ENCODE measurements at places on chromosomes 1 and 21.

DNA sequence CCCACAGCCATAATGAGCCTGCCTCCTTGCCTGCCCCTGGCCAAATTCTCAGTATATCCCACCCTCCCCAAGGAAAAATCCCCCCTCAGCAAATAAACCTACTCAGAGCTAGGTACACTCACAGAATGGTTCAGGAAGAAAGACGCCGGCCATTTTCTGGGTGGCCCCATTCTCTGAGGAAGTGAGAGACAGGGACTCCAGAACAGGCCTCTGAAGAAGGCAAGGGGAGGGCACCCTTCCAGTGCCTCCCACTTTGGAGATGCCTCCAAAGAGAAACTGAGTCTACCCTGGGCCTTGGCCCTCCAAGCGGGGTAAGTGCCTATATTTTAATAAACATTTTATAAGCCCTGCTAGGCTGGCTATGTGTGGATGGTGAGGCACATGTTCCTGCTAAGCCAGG, 2.3 kb downstream of the PACC1 start:
- no peak for DNase-seq

GRCh38 chr1:3858231-3858981, 1.1 kb downstream of the DFFB start:
- DNase-seq, result no peak

- DNase-seq, result no peak
Observed at GRCh38 chr1:40944326-40944725, 35.2 kb upstream of the CTPS1 start.

DNA sequence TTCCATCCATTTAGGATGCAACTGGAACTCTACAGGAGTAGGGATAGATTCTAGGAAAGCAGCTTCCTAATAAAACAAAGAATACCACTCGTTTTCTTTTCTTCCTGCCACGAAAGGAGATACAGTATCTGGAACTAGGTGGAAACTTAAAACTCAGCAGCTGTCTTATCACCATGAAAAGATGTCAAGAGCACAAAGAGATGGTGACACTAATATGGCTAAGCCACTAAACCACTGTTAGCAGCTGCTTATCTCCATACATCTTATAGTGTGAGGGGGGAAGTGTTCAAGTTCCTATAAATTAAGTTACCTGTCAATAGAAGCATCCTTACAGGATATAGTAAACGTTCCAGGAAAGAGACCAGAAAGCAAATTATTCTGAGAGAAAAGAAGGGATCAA, 162.5 kb downstream of the TYW3 start:
- no peak for DNase-seq

DNA sequence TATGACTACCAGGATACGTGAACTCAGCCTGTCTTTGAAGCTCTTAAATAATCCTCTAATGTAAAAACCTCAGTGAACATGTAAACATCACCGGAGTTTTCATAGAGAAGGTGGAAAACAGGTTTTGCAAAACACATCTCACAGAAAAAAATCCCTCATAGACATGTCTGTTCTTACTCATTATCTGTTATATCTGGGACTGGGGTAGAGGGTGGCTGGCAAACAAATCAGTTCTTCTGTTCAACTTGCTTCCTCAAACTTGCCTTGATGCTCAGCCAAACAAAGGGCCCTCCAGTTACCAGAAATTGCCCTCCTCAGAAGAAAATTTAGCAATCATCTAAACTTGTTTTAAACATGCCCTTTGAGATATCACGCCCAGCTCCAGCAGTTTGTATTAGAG, 66.1 kb upstream of the CXADR start:
- DNase-seq, result no peak
